ENCODE measurements at places on chromosomes 4 and X. TPM values are rescaled to one million over a fixed set of nuclear protein-coding genes. Genes with fewer than 3 reads are reported as not detected.

- DNase-seq, result peak; percentile 48
- H3K4me3 ChIP-seq, result no peak overlapping the region
- H3K27ac ChIP-seq, result no peak overlapping the region
- H3K27me3 ChIP-seq, result no peaks in the 10 kb centered on the region
- no peaks in the 10 kb centered on the region for H3K36me3 ChIP-seq
Observed at GRCh38 chrX:149286940-149287349, 218.2 kb downstream of the IDS start.

DNA sequence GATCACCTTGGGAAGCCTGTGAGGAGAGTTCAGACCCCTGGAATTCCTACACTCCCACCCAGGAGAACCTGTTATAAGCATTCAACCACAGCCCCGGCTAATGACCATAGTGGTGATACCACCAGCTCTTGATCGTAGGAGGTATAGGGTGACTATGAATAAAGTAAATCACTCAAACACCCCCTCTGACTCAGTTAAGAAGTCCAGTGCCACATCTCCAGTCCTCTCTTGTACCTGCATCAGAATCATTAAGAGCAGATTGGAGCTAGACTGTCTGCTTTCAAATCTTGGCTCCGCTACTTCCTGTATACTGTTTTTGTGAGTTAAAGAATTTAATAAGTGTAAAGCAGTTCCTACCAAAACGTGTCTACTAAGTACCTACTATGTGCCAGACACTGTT is 565.1 kb upstream of the DIPK2B start:
- H3K36me3 ChIP-seq, result no peaks in the 10 kb centered on the region
- H3K4me3 ChIP-seq, result peak overlapping the region; percentile 41
- H3K27me3 ChIP-seq, result no peaks in the 10 kb centered on the region
- no peak for DNase-seq
- peak overlapping the region; percentile 55 for H3K27ac ChIP-seq

Gene GUCY1B1
- polyA plus RNA-seq, result not detected

DNA sequence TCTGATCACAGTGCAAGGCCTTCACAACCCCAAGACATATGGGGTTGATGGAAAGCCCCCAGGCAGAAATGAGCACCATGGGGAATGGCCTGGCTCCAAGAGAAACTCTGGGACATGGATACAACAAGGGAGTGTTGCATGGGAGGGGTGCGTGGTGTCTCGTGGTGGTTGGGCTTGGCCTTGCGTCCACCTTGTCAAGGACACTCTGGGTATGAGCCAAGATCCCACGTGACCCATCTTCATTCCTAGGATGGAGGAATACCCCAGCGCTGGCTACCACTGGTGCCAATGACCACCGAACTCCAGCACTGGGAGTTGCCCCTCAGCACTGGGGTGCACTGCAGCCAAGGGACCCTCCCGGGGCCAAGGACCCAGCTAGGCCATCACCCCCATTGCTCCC is 267.5 kb upstream of the AGTR2 start:
- H3K27me3 ChIP-seq, result no peaks in the 10 kb centered on the region
- H3K4me3 ChIP-seq, result no peak overlapping the region

DNA sequence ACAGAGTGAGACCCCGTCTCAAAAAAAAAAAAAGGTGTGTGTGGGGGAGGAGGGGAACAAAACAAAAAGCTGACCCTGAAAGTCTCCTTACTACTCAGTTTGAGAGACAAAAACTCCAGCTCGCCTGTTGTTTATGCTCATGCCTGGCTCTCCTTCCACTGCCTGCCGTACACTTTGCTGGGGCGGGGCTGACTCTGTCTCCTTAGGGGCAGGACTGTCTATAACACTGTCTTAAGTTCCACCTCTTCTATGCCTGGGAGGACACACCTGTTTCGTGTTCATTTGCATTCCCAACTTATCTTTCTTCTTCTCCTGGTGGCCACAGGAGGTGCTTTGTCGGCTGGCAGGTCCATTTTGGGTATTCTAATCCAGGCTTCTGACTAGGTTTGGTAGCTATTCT is 81.4 kb downstream of the MTNR1A start:
- no peak for DNase-seq
- H3K27me3 ChIP-seq, result no peaks in the 10 kb centered on the region
- H3K4me1 ChIP-seq, result no peaks in the 10 kb centered on the region
- no peak overlapping the region for H3K4me3 ChIP-seq
- no peaks in the 10 kb centered on the region for H3K36me3 ChIP-seq

DNA sequence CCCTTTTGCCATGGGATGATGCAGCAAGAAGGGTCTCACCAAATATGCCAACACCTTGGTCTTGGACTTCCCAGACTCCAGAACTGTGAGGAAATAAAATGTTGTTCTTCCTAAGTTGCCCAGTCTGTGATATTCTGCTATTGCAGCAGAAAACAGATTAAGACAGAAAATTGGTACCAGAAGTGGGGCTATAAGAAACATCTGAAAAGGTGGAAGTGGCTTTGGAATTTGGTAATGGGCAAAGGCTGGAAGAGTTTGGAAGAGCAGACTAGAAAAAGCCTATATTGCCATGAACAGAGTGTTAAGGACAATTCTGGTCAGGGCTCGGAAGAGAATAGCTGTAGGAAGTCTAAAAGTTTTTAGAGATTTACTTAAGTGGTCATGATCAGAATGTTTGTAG is 27.4 kb downstream of the CASP6 start:
- H3K27me3 ChIP-seq, result no peaks in the 10 kb centered on the region
- no peak overlapping the region for H3K4me3 ChIP-seq
- H3K4me1 ChIP-seq, result no peaks in the 10 kb centered on the region
- DNase-seq, result no peak

- H3K27ac ChIP-seq, result no peak overlapping the region
- no peaks in the 10 kb centered on the region for H3K36me3 ChIP-seq
- no peak for DNase-seq
- no peaks in the 10 kb centered on the region for H3K27me3 ChIP-seq
Observed at GRCh38 chr4:24067367-24068193, 177.7 kb upstream of the PPARGC1A start.

- no peaks in the 10 kb centered on the region for H3K27me3 ChIP-seq
- no peak for DNase-seq
- H3K36me3 ChIP-seq, result no peaks in the 10 kb centered on the region
Observed at GRCh38 chr4:48032721-48033120, 16.1 kb downstream of the NIPAL1 start.

- H3K36me3 ChIP-seq, result peaks cover 7% of the 10 kb centered on the region
- no peak overlapping the region for H3K27ac ChIP-seq
- no peak overlapping the region for H3K4me3 ChIP-seq
- no peaks in the 10 kb centered on the region for H3K27me3 ChIP-seq
- peaks cover 63% of the 10 kb centered on the region for H3K4me1 ChIP-seq
Observed at GRCh38 chr4:142274137-142274536, 572.0 kb downstream of the INPP4B start.

DNA sequence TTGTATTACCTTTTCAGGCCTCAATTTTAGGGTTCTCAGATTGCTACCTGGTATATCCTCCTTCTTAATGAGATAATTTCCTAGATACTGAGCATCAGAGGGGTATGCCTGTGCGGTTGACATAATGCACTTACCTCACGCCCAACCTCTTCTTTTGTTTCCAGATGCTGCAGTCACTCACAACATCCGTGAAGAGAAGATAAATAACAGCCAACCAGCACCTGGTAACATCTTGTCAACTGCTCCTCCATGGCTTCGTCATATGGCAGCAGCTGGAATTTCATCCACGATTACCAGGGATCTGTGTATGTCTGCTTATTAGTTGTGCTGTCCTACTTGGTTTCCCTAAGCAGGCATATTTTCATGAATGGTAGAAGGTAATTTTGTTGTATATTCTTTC is 16.7 kb downstream of the SAGE1 start:
- H3K4me3 ChIP-seq, result no peak overlapping the region
- H3K36me3 ChIP-seq, result no peaks in the 10 kb centered on the region
- no peak for DNase-seq
- H3K4me1 ChIP-seq, result no peaks in the 10 kb centered on the region
- H3K27ac ChIP-seq, result no peak overlapping the region

Gene ADH1A
- polyA plus RNA-seq, result not detected

GRCh38 chrX:10048707-10049106 is 81.5 kb downstream of the CLDN34 start:
- no peak for DNase-seq
- H3K4me1 ChIP-seq, result no peaks in the 10 kb centered on the region
- H3K36me3 ChIP-seq, result no peaks in the 10 kb centered on the region
- H3K27ac ChIP-seq, result no peak overlapping the region

DNA sequence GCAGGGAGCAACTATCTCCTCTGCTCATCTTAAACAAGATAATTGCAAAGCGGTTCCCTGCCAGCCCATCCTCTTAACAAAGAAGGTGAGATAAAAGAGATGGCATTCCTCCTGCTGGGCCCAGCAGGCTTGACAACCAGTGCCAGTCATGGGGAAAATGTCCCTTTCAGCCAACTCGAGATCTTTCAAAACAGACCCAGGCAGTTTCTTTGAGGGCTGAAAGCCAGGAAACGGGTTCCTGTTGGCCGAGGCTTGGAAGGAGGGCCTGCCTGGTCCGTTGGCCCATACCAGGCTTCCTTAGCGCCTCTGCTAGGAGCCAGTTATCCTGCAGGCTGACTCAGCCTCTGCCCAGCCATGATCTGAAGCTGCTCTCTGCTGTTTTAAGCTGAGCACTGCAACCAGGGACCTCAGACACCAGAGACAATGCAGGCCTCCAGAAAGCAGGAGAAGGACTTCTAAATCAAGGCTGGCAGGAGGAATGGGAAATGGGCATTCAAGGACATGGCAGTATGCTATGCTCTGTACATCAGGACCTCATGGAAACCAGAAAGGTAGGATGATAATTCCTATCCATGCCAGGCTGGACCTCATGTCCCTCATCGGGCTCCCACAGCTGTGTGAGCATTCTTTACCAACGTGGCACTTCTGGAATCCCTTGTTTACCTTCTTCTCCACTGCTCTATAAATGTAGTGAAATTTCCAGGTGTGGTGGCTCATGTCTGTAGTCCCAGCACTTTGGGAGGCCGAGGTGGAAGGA is 42.4 kb upstream of the SLC2A9 start:
- no peak overlapping the region for H3K27ac ChIP-seq
- no peak overlapping the region for H3K4me3 ChIP-seq
- no peaks in the 10 kb centered on the region for H3K4me1 ChIP-seq
- no peaks in the 10 kb centered on the region for H3K27me3 ChIP-seq
- DNase-seq, result no peak
- peaks cover 35% of the 10 kb centered on the region for H3K36me3 ChIP-seq

Gene GDI1
- polyA plus RNA-seq, result 63.9 TPM

DNA sequence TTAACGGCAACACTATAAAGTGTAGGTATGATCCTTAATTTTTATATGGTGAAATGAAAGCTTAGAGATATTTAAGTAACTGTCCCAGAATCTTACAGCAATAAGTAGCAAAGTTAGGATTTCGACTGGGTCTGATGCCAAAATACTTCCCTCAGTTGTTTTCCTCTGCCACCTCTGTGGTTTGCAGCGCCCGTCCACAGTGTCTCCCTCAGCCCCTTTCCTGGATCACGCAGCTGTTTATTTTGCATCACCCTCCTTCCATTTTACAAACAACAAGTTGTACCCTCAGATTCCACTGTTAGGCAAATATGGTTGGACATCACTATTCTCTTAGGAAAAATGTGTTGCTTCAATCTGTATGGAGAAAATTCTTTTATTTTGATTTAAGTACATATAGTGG is 56.1 kb downstream of the RAPGEF2 start:
- no peak overlapping the region for H3K27ac ChIP-seq
- H3K4me1 ChIP-seq, result no peaks in the 10 kb centered on the region
- H3K36me3 ChIP-seq, result no peaks in the 10 kb centered on the region

DNA sequence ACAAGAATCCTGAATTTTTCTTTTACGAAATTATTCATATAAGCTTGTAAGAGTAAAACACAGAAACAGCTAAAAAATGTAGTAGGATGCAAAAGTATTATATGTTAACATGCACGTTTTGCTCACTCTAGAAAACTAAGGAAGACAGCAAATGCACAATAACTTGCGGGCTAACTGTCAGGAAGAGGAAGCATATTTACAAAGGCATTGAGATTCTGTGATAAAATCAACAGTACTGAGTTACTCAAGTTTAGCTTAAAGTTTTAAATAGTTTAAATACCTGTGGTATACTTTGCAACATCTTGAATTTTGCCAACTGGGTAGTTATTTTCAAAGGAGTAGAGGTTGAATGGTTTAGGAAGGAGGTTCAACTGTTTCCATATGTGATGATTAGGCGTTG is 37.0 kb downstream of the SH2D1A start:
- DNase-seq, result no peak
- H3K4me1 ChIP-seq, result no peaks in the 10 kb centered on the region
- H3K27me3 ChIP-seq, result no peaks in the 10 kb centered on the region

GRCh38 chr4:96092151-96092705 is 252.3 kb downstream of the PDHA2 start:
- H3K27ac ChIP-seq, result no peak overlapping the region
- no peak overlapping the region for H3K4me3 ChIP-seq
- no peaks in the 10 kb centered on the region for H3K4me1 ChIP-seq
- DNase-seq, result no peak
- no peaks in the 10 kb centered on the region for H3K27me3 ChIP-seq

DNA sequence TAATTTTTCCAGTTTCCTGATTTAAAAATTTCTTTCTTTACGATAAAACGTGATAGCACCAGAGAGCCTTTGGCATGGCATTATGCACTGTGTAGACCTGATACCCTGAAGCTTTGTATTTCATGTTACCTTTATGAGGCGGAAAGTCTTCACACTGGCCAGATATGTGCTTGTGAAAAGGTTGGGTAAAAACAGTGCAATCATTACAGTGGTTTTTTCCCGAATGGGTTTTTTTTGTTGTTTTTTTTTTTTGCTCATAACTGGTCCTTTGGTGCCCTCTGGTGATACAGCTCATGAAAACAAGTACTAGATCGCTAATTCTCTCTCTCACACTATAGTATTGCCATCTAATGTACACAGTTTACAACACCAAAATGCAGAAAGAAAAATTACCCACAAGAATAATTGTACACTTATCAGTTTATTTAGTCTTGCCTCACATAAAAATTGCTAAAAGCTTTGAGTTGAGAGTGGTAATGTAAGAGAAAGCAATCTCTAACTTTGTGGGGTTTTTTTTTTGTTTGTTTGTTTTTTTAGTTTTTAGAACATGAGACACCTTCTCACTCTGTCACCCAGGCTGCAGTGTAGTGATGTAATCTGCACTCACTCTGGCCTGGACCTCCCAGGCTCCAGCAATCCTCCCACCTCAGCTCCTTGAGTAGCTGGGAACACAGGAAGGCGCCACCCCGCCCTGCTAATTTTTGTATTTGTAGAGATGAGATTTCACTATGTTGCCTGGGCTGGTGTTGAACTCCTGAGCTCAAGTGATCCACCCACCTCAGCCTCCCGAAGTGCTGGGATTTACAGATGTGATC is 21.3 kb downstream of the SPCS3 start:
- H3K27me3 ChIP-seq, result no peaks in the 10 kb centered on the region
- H3K4me3 ChIP-seq, result no peak overlapping the region
- H3K27ac ChIP-seq, result no peak overlapping the region
- H3K4me1 ChIP-seq, result peaks cover 4% of the 10 kb centered on the region
- H3K36me3 ChIP-seq, result no peaks in the 10 kb centered on the region
- DNase-seq, result peak; percentile 20

DNA sequence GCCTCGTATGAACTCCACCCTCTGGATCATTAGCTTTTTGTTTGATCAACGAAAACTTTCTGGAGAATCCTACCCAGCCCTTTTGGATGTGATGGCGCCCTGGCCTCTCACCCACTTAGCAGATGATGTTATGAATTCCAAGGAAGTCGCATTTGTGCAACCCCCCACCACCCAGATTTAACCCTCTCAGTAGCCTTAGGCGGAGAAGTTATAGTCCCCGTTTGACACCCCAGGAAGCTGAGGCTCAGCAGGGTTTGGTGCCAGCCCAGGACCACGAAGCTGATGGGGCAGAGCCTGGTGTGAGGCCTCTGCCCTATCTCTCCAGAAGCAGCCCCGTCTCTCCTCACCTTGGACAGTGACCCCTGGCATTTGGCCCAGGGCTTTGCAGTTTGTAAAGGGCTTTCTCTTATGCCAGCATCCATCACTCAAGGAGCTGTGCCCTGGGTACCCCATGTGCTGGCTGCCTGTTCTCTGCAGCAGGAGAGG is 1.0 kb downstream of the WFS1 start:
- H3K27me3 ChIP-seq, result no peaks in the 10 kb centered on the region
- no peaks in the 10 kb centered on the region for H3K36me3 ChIP-seq

Measured in CD4-positive, alpha-beta memory T cell (primary cell).